Pancreas (tissue), 10 donors: ENCODE measurements at places on chromosomes 11 and 22. TPM values are rescaled to one million over a fixed set of nuclear protein-coding genes. Genes with fewer than 3 reads are reported as not detected.

- H3K27ac ChIP-seq: no peak overlapping the region
- no peak for DNase-seq
- H3K27me3 ChIP-seq: no peaks in the 10 kb centered on the region
These were observed 220.0 kb downstream of the C11orf91 start for GRCh38 chr11:33480626-33481025.

Gene RASGRP2
- 11.2 TPM for polyA plus RNA-seq

Gene ACTN3
- not detected for polyA plus RNA-seq

GRCh38 chr11:114121804-114122504 lies 62.4 kb downstream of the ZBTB16 start:
- DNase-seq: no peak
- peaks cover 4% of the 10 kb centered on the region for H3K36me3 ChIP-seq
- H3K27me3 ChIP-seq: no peaks in the 10 kb centered on the region

GRCh38 chr22:35407362-35407761 lies 7.4 kb downstream of the MCM5 start:
- H3K27ac ChIP-seq: no peak overlapping the region
- no peak for DNase-seq
- H3K36me3 ChIP-seq: peaks cover 39% of the 10 kb centered on the region
- H3K4me1 ChIP-seq: no peaks in the 10 kb centered on the region
- H3K4me3 ChIP-seq: no peak overlapping the region

- DNase-seq: no peak
- H3K4me1 ChIP-seq: no peaks in the 10 kb centered on the region
- H3K36me3 ChIP-seq: no peaks in the 10 kb centered on the region
- no peak overlapping the region for H3K4me3 ChIP-seq
These were observed 7.0 kb upstream of the MTMR2 start for GRCh38 chr11:95930948-95931347.

Gene SCGB2A2
- polyA plus RNA-seq: not detected

Gene OTOG
- polyA plus RNA-seq: not detected

GRCh38 chr11:117160826-117161225 lies 16.7 kb downstream of the PAFAH1B2 start:
- no peak overlapping the region for H3K4me3 ChIP-seq
- no peaks in the 10 kb centered on the region for H3K4me1 ChIP-seq
- no peak for DNase-seq
- H3K27ac ChIP-seq: no peak overlapping the region
- H3K27me3 ChIP-seq: no peaks in the 10 kb centered on the region

Gene ZNF70
- polyA plus RNA-seq: 1.4 TPM

DNA sequence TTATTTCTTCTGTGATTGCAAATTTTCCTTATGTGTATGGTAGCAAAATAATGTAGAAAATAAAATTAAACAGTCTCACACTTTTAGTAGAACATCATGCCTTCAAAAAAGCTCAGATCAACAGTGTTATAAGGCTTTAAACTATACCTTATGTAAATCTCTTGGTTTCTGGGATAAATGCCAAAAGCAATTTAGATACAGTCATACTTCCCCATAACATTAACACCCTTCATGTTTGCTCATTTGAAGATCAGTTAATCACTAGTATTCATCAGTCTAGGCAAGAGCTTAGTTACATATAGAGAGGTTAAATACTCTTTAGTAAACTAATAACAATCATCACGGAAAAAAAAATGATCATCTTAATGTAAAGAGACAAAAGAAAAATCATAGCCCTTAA lies 421.8 kb upstream of the ANO3 start:
- no peaks in the 10 kb centered on the region for H3K4me1 ChIP-seq
- H3K4me3 ChIP-seq: no peak overlapping the region
- H3K27ac ChIP-seq: no peak overlapping the region
- DNase-seq: no peak
- no peaks in the 10 kb centered on the region for H3K36me3 ChIP-seq
- H3K27me3 ChIP-seq: peaks cover 4% of the 10 kb centered on the region

Gene BAIAP2L2
- 3.6 TPM for polyA plus RNA-seq

DNA sequence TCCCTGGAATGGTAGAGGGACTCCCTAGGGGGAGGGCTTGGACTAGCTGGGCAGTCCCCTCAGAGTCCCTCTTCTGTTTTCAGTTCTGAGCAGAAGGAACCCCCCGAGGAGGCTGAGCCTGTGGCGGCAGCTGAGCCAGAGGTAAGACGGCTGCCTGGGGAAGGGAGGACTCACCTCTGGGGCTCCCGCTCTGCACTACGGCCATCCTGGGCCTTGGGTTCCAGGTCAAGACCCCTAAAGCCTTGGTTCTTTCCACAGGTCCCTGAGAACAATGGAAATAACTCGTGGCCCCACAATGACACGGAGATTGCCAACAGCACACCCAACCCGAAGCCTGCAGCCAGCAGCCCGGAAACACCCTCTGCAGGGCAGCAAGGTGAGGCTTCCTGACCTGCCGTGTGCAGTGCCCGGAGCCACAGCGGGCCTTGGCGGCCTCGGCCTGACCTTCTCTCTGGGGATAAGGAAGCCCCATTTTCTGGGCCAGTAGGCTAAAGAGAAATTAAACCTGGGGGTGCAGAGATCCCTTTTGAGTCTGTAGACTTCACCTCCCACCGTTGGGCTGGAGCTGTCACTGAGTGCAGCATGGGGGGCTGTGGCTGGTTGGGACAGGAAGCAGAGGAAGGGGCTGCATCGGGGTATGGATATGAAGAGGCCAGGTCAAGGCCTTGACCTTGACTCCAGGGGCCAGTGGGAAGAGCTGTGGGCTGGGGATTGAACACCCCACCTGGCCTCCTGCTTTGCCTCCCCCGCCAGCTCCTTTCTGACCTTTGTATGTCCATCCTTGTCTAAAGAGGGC lies 15.0 kb downstream of the INCENP start:
- DNase-seq: no peak
- H3K27ac ChIP-seq: no peak overlapping the region
- H3K4me1 ChIP-seq: no peaks in the 10 kb centered on the region
- no peak overlapping the region for H3K4me3 ChIP-seq
- peaks cover 4% of the 10 kb centered on the region for H3K36me3 ChIP-seq

DNA sequence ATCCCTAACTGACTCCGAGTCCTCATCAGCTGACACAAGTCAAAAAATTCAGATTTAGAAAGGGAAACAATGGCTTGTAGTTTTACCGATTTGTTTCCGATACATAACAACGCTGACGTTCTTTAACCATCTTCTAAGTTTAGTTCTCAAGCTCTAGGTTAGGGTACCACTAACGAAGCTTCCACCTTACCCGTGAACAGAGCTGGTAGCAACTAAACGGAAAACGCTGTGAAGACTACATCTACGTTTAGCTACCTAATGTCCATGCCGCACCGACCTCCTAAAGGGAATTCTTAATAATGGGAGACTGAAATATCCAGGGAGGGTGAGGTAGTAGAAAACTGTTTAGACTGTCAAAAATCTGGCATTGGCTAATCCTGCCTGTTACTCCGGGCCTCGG lies 1.0 kb downstream of the NUP98 start:
- H3K36me3 ChIP-seq: no peaks in the 10 kb centered on the region
- peaks cover 16% of the 10 kb centered on the region for H3K4me1 ChIP-seq
- no peaks in the 10 kb centered on the region for H3K27me3 ChIP-seq

- DNase-seq: no peak
- no peaks in the 10 kb centered on the region for H3K27me3 ChIP-seq
- peaks cover 92% of the 10 kb centered on the region for H3K4me1 ChIP-seq
- H3K36me3 ChIP-seq: peaks cover under 1% of the 10 kb centered on the region
These were observed 55.7 kb downstream of the MYH9 start for GRCh38 chr22:36331912-36332622.

DNA sequence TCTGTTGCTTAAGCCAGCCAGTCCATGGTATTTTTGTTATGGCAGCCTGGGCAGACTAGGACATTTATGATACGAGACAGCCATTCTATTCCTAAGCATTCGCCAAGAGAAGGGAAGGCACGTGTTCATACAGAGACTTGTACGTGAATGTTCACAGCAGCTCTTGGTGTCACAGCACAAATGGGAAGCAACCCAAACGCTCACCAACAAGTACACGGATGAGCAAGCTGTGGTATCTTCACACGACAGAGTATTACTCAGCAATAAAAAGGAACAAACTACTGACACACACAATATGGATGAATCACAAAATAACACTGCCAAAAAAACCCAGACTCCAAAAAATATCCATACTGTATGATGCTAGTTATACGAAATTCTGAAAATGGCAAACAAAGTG lies 85.1 kb downstream of the PHF21B start:
- no peaks in the 10 kb centered on the region for H3K36me3 ChIP-seq
- no peak for DNase-seq
- H3K4me1 ChIP-seq: no peaks in the 10 kb centered on the region

Gene SCUBE1
- 0.04 TPM for polyA plus RNA-seq

Gene C11orf65
- polyA plus RNA-seq: 0.45 TPM

- DNase-seq: peak; percentile 56
- no peaks in the 10 kb centered on the region for H3K27me3 ChIP-seq
- H3K27ac ChIP-seq: peak overlapping the region; percentile 69
- no peaks in the 10 kb centered on the region for H3K4me1 ChIP-seq
These were observed 6.7 kb downstream of the IL18 start for GRCh38 chr11:112156956-112157766.

DNA sequence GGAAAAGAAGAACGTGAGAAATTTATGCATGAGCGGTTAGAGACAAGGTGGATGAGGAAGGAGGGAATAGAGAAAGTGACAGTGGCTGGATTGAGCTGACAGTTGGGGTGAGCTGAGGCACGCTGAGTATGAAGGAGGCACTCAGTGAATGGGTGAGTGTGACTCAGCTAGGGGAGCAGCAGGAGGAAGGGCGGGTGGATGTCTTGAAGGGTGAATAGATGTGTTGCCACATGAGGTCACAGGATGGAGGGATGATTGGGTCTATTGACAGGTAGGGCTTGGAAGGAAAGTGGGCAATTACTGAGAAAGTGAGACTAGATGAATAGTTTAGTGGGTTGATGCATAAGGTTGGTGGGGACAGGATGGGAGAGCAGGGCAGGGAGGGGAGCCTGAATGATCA lies 8.0 kb downstream of the IFITM10 start:
- H3K27ac ChIP-seq: no peak overlapping the region
- no peak overlapping the region for H3K4me3 ChIP-seq
- H3K4me1 ChIP-seq: no peaks in the 10 kb centered on the region
- H3K27me3 ChIP-seq: no peaks in the 10 kb centered on the region
- DNase-seq: no peak

DNA sequence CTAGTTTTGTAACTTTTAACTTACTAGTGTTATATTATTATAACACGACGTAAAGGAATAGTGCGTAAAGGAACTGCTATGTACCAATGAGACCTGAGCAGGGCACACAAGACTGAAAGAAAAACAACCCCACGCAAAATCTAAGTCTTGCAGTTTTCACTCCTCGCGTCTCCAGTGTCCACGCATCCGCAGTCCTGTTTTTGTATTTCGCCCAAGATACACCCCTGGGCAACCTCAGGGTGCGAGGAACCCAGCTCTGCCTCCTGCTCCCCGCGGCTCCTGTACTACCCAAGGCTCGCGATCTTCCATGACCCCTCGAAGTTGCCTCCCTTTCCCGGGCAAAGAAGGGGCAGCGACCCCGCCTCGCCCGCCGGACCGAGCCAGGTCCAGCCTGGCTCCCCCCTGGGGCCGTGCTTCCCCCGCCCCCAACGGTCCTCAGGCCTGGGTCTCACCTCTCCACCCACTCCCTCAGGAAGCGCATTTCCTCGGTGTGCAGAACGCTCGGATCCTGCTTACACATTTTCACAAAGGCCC lies 393 bp downstream of the ST13 start:
- H3K4me1 ChIP-seq: peaks cover 35% of the 10 kb centered on the region
- H3K36me3 ChIP-seq: no peaks in the 10 kb centered on the region
- H3K27ac ChIP-seq: peak overlapping the region; percentile 98
- DNase-seq: no peak
- peak overlapping the region; percentile 55 for H3K4me3 ChIP-seq
- no peaks in the 10 kb centered on the region for H3K27me3 ChIP-seq

DNA sequence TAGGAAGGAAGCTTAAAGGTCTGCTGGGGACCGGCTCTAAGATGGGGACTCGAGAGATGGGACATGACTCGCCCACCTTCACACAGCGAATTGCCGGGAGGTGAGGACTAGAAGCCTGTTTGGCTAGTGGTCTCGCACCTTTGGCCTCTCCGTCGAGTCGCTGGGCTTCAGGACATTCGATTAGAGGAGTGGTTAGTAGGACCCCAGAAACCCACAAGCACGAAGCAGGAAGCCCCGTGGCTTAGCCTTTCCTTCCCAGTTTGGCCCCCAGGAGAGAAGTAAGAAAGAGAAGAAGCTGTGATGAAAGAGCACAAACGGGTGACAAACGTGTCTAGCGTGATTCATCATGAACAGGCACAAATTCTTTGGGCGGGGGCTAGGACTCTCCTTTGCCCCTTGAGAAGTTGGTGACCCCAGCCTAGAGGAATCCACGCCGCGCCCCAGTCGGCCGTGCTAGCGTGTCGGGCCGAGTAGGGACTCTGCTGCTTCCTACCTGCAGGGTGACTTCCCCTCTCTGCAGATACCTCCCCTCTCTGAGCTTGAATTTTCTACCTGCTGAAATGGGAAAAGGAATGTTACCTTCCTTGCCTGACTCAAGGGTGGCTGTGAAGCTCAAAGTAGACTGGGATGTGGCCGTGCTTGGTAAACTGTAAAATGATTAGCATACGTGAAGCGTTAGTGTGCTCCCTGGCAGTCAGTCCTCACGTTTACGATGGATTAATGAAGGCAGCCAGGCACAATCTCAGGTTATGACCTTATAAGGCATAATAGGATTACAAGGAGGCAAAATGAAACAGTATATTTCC lies 1.1 kb upstream of the ADM start:
- DNase-seq: no peak
- no peaks in the 10 kb centered on the region for H3K36me3 ChIP-seq
- H3K27ac ChIP-seq: peak overlapping the region; percentile 54
- peak overlapping the region; percentile 53 for H3K4me3 ChIP-seq
- H3K4me1 ChIP-seq: peaks cover 31% of the 10 kb centered on the region

- no peaks in the 10 kb centered on the region for H3K36me3 ChIP-seq
- no peak overlapping the region for H3K4me3 ChIP-seq
- H3K27me3 ChIP-seq: no peaks in the 10 kb centered on the region
These were observed 31.9 kb downstream of the MRGPRD start for GRCh38 chr11:68948935-68949334.

DNA sequence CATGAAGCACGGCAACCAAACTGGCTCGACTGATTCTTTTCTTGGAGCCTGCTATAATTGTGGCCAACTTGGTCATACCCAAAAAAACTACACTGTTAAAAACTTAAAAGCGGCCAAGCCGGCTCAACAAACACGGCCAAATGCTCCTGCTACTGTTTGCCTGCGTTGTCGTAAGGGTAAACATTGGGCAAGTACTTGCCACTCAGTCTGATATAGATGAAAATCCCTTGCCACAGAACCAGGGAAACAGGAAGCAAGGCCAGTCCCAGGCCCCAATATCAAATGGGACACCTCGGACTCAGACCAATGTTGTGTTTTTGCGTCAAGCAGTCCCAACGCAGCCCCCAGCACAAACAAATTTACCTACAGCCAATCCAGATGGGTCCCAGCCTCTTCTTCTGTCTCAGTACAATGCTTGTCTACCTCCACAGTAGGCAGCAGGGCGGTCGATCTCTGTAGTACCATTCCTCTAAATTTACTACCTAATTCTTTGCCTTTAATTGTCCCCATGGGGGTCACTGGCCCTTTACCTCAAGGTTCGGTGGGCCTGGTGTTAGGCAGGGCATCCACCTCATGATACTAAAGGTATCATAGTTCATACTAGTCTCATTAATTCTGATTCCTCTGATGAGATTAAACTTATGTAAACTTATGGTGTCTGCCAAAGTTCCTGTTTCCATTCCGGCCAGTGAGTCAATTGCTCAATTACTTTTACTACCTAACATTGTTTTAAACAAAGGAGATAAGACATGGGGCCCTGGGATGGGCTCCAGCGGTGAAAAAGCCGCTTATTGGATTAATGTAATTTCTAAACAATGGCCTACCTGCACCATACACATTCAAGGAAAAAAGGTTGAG lies 3.7 kb upstream of the COMT start:
- H3K27ac ChIP-seq: no peak overlapping the region
- no peak for DNase-seq
- peaks cover 11% of the 10 kb centered on the region for H3K4me1 ChIP-seq
- H3K36me3 ChIP-seq: no peaks in the 10 kb centered on the region
- no peaks in the 10 kb centered on the region for H3K27me3 ChIP-seq
- H3K4me3 ChIP-seq: no peak overlapping the region
